Omental fat pad (tissue), 4 donors: ENCODE measurements at places on chromosomes 1 and 21. TPM values are rescaled to one million over a fixed set of nuclear protein-coding genes. Genes with fewer than 3 reads are reported as not detected.

- DNase-seq = no peak
These were observed 160.9 kb downstream of the GABPA start for GRCh38 chr21:25895565-25896205.

DNA sequence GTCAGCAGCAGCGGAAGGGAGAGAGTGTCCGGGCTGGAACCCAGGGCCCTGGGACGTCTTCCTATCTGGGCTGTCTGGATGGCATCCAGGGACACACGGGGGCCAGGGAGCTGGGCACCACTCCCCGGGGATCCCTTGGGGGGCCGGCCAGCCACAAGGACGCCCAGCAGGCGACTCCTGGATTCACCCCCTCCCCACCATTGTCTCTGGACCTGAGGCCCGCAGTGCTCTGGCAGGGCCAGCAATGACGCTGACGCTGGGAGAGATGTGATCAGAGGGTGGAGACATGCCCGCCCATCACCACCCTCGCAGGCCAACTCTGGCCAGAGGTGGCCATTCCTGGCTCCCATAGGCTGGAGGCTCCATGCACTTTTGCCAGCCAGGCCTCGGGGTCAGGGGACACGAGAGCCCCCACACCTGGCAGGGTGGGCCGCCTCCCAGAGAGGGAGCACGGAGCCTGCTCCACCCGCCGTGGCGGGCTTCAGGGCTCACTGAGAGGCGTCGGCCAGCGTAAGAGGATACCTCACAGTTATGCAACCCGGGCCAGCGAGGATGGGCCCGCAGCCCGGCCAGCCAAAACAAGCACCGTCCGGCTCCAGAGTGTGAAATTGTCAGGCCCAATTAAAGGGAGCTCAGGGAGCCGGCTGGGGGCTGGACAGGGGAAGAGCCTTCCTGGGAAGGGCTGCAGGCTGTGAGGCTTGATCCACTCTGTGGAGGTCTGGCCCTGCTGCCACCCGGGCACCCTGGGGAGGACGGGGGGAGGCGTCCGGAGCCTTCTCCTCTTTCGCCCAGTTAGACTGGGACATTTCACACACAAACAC is 10.3 kb downstream of the ACTRT2 start:
- no peak for DNase-seq

DNA sequence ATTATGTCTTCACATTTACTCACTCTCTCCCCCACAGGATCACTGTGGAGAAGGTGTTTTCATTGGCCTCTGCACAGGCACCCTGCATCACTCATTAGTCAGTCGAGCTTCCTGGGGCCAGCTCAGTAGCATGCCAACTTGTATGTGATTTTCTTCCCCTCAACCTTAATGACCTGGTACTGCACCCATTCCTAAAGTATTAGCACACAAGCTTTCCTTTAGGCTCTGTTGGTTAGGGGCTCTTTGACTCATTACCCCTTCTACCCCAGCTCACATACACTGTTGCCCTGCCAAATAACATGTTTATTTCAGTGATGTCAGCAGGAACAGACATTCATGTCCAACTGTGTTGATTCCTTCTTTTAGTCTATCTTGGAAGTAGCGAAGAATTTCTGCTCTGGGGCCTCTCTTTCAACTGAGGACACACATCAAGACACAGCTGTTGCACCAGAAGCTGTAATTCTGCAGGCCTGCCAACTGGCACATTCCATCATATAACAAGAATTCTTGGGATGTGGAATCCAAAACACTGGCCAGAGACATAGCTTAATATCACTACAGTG is 603.5 kb upstream of the ADAMTS5 start:
- DNase-seq = no peak

DNA sequence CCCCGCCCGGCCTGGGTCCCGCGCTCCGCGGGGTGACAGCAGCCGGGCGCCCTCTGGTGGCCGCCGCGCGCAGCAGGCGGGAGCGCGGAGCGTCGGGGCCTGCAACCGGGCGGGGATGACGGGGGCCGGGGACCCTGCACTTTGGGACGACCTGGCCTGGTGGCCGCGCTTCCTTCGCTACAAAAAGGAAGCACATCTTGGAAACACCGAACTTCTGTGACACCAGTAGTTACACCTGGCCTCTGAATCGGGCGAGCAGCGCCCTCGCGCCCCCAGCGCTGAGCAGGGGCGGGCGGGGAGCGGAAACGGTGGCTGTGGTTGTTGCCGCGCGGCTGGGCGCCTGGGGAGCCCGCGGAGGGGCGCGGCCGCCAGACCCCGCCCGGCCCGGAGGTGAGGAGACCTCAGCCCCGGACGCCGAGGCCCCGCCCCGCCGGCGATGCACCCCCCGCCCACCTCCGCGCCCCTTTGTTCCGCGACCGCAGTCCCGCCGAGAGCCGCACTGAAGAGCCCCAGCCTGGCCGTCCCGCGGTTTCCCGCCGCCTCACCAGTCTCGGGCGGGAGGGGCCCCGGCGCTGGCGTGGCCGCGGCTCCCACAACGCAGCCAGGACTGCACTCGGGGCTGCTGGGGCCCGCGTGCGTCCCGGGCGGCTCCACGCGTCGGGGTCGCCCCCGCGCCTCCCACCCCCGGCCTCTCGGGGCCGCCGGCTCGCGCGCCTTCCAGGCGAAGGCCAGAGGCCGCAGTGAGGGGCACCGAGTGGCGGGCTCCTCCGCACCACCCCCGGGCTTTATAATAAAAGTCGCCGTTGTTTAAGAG is 59.3 kb downstream of the H3-3A start:
- DNase-seq = no peak

DNA sequence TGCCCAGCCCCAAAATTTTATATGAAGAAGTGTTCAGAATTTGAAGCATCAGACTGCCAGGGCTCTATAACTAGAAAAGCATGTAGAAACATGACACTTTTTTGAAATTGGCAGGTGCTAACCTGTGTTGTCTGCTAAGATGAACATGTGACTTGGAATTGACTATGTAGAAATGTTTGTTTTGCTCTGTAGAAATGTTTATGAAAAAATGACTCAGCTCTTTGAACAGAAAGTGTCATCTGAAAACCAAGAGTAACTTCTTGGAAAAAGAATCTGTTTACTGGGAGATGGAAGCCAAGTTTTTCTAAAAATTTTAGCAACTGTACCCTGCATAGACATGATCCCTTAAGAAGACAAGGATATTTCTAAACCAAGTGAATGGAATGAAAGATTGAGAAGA is 59.2 kb downstream of the LHX9 start:
- DNase-seq = no peak

DNA sequence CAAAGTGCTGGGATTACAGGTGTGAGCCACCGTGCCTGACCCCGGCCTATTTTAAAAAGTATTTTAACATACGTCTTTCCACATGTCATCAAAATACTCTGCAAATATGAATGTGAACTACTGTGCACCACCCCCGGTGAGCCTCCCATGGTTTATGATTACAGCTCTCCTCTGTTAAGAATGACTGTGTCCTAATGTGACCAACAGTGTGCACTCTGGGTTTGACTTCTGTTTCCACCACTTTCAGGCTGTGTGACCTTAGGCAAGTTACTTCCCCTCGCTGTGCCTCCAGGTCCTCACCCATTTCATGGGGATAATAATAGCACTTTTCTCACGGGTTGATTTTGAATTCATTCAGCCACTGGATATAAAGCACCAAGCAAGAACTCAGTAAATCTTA is 14.7 kb downstream of the AMPD2 start:
- no peak for DNase-seq

The PRCC gene
- 27.9 TPM for total RNA-seq

The SMIM11 gene
- 4.9 TPM for total RNA-seq
